ENCODE measurements at places on chromosomes 16 and 17.

- DNase-seq: no peak
Measured at GRCh38 chr16:23147666-23148065, 1.6 kb downstream of the USP31 start.

DNA sequence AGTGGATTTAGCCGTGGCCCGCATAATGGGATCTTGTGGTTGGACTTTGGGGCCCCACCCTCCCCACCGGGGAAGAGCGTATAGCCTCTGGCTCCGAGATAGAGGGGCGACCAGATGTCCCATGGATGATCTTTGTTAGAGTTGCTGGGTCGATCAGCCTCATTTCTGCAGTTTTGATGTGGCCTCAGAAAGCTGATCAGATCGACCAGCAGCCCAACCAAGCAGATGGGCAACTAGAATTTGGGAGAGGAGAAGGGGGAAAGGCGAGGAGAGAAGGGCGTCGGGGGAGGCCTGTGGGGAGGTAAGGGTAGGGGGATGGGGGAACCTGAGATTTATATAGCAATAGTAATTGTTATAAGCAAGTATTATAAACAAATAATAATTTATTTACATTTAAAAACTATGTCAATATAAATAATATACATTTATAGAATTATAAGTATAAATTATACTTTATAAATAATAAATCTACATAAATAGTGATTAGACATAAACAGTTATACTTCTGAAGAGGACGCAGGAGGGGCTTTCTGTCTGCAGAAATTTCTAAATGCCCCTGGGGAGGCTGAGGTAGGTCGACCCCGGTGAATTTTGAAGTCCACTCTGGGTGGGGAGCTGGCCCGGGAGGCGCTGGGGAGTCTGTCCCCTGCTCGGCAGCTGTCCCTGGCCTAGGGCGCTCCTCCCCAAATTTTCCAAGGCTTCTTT, 136.3 kb downstream of the KCNJ12 start:
- DNase-seq: no peak

DNA sequence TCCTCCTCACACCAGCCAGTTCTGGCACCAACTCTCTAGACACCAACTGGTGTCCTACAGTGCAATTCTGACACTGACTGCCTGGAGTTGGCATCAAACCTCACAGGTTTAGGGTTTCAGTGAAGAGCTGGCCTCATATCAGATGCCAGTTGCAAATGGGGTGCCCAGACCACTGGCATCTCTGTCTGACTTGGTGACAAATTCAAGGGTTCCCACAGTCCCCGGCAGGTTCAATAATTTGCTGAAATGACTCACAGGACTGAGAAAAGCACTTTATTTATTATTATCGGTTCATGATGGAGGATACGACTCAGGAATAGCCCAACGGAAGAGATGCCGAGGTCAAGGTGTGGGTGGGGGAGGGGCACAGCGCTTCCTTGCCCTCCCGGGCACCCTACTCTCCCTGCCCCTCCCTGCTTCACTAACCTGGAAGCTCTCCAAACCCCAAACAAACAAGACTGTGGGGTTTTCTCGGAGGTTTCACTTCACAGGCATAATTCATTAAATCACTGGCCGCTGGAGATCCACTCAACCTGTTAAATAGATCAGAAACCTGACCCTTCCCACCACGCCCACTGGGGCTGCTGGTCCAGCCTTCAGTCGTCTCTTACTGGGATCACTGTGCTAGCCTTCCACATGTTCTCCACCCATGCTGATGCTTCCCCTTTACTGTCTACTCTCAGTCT, 1.7 kb upstream of the NLRP1 start:
- no peak for DNase-seq

GRCh38 chr17:78137392-78138203, 7.0 kb downstream of the TMC8 start:
- DNase-seq: no peak

GRCh38 chr16:4859900-4860255, 12.6 kb downstream of the UBN1 start:
- no peak for DNase-seq

Data from iPS DF 6.9 (cell line).